Esophagus muscularis mucosa (tissue), 4 donors: ENCODE measurements at places on chromosomes 16 and 17. TPM values are rescaled to one million over a fixed set of nuclear protein-coding genes. Genes with fewer than 3 reads are reported as not detected.

The NPTX1 gene
- total RNA-seq, result 5.5 TPM

The KRTAP17-1 gene
- total RNA-seq, result not detected

The ZNF205 gene
- total RNA-seq, result 25.0 TPM

The HIC1 gene
- 48.6 TPM for total RNA-seq

- no peak for DNase-seq
- H3K4me3 ChIP-seq, result peak overlapping the region; percentile 79
- H3K27ac ChIP-seq, result peak overlapping the region; percentile 100
- H3K4me1 ChIP-seq, result peaks cover 85% of the 10 kb centered on the region
Observed at GRCh38 chr17:81401723-81402529, 6.7 kb downstream of the BAHCC1 start.

- peaks cover 39% of the 10 kb centered on the region for H3K36me3 ChIP-seq
- H3K4me3 ChIP-seq, result no peak overlapping the region
- DNase-seq, result no peak
Observed at GRCh38 chr16:89563639-89564392, 3.3 kb downstream of the RPL13 start.

GRCh38 chr16:9055661-9056060, 35.8 kb upstream of the HAPSTR1 start:
- H3K27ac ChIP-seq, result no peak overlapping the region
- H3K36me3 ChIP-seq, result no peaks in the 10 kb centered on the region
- no peaks in the 10 kb centered on the region for H3K27me3 ChIP-seq
- no peak overlapping the region for H3K4me3 ChIP-seq

GRCh38 chr16:10964891-10965326, 20.5 kb downstream of the CLEC16A start:
- no peak overlapping the region for H3K4me3 ChIP-seq
- no peak for DNase-seq
- peaks cover 17% of the 10 kb centered on the region for H3K4me1 ChIP-seq
- no peaks in the 10 kb centered on the region for H3K27me3 ChIP-seq

- H3K36me3 ChIP-seq, result no peaks in the 10 kb centered on the region
- no peak overlapping the region for H3K27ac ChIP-seq
- DNase-seq, result no peak
- H3K4me3 ChIP-seq, result no peak overlapping the region
- H3K27me3 ChIP-seq, result no peaks in the 10 kb centered on the region
Observed at GRCh38 chr16:49439050-49439449, 65.4 kb downstream of the C16orf78 start.

DNA sequence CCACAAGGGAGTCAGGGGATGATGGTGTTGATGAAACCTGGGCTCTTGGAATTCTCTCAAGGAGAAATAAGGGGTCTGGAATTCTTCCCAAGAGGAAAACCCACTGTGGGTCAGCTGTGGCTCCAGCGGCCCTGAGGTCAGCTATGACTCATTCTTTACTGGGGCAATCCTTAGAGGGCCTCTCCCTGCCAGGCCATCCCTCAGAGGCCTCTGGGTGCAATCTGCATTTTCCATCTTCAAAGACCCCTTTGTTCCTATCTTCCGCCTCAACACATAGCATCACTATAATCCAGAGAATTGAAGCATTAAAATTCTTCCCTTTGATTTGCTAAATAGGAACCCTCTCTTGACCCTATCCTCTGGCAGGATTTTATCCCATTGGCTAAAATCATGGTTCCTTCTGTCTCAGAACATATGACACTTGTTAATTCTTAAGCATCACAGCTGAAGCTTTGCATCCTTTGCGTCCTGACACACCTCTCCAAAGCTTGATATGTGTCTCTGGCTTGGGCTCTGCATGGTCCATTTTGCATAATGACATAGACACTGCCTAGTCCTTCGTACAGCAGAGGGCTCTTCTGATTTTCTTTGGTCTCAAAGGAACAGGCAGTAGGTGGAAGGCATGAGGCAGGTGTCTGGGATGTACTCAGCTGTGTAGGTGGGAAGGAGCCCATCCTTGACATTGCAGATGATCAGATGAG, 4.4 kb upstream of the KRT37 start:
- no peak for DNase-seq
- H3K4me1 ChIP-seq, result peaks cover 1% of the 10 kb centered on the region
- H3K27ac ChIP-seq, result no peak overlapping the region

GRCh38 chr16:1109648-1110047, 13.6 kb upstream of the C1QTNF8 start:
- no peak for DNase-seq
- H3K4me1 ChIP-seq, result peaks cover 17% of the 10 kb centered on the region
- H3K4me3 ChIP-seq, result no peak overlapping the region

- H3K27ac ChIP-seq, result no peak overlapping the region
- no peaks in the 10 kb centered on the region for H3K4me1 ChIP-seq
- DNase-seq, result no peak
- H3K36me3 ChIP-seq, result no peaks in the 10 kb centered on the region
- H3K27me3 ChIP-seq, result no peaks in the 10 kb centered on the region
Observed at GRCh38 chr17:63514477-63514876, 8.7 kb upstream of the KCNH6 start.

DNA sequence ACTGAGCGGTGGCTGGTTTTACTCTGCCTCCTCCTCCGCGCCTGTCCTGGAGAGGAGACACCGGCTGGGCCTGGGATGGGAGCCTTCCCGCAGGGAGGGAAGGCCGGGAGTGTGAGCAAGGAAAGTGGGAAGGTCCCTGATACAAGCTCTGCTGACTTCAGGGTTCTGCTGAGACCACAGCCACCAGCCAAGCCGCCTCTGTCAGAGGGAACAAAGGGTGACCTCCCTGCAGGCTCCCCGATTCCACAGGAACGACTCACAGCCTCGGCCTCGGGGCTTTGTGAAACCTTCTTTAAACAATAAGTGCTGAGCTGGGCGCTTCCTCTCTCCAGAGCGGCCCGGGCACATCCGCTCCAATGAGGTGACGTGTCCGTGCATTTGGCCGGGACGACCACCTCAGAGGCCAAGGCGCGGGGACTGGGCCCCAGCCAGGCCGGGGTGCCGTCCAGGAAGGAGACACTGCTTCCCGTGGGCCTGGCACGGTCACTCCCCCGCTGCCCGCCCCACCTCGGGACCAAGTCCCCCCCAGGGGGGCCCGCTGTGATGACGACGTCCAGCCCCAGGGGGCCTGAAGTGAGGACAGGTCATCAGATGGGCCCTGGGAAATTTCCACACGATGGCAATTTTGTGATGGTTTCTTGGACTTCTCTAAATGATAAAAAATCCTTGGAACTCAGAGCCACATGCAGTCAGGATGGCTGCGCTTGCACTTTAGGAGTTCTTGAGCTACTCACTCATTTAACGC, 11.8 kb upstream of the CIBAR2 start:
- H3K4me1 ChIP-seq, result peaks cover 39% of the 10 kb centered on the region
- peak overlapping the region; percentile 52 for H3K27ac ChIP-seq
- H3K36me3 ChIP-seq, result no peaks in the 10 kb centered on the region
- H3K4me3 ChIP-seq, result no peak overlapping the region

- DNase-seq, result no peak
- H3K27me3 ChIP-seq, result no peaks in the 10 kb centered on the region
- no peak overlapping the region for H3K27ac ChIP-seq
- H3K4me3 ChIP-seq, result no peak overlapping the region
- no peaks in the 10 kb centered on the region for H3K4me1 ChIP-seq
Observed at GRCh38 chr17:59456428-59456827, 109.0 kb upstream of the DHX40 start.
